Stimulated activated CD4-positive, alpha-beta T cell treated with anti-CD3 and anti-CD28 coated beads, Interleukin-1b, Interleukin-23, amount 100 ng/mL, for 4 hours (primary cell): ENCODE measurements at places on chromosomes 3 and 15.

GRCh38 chr3:108097322-108098002, 6.6 kb upstream of the CD47 start:
- DNase-seq, result no peak

DNA sequence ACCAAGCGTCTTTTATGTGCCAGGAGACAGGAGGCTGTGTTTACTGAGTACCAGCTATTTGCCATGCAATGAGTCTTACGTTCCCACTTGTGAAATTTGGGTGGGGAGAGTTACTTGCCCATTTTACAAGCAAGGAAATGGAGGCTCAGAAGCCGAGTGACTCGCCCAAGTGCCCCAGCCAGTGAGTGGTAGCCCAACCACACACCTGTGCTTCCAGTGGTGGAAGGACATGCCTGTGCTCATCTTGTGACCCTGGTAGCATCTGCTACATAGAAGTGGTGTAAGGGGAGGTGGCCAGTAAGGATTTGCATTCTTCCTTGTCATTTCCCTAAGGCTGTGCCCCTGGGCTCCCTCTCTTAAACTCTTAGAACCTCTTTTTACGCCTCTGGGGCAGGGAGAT, 49.3 kb downstream of the FBLN2 start:
- DNase-seq, result no peak

GRCh38 chr3:182886497-182886896, 93.2 kb downstream of the ATP11B start:
- no peak for DNase-seq

DNA sequence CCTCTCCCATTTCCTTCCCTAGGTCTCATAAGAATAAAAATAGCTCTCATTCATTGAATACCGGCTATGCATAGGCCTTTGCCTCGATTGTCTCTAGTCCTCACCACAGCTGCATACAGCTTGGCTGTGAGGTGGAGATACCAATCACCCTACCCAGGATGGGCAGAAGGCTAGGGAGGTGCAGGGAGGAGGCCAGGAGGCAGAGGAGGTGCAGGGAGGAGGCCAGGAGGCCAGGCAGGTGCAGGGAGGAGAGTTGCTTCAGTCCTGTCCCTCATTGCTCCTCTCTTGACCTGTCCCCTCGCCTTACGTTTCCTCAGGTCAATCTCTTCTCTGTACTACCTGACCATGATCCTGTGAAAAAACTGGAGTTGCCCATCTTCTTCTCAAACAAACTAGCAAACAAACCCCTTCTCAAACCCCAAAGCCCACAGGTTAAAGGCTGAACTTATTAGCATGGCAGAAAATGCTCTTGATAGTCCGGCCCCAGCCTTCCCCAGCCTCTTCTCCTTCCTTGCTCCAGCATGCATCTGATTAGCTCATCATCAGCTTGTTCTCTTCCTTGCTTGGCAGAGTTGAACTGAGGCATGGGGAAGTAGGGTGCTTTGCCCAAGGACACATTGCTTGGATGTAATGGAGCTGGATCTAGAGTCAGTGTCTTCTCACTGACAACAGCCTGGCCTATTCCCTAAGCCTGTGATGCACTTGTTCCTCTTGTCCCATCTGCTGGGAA, 15.8 kb downstream of the PODXL2 start:
- DNase-seq, result no peak

DNA sequence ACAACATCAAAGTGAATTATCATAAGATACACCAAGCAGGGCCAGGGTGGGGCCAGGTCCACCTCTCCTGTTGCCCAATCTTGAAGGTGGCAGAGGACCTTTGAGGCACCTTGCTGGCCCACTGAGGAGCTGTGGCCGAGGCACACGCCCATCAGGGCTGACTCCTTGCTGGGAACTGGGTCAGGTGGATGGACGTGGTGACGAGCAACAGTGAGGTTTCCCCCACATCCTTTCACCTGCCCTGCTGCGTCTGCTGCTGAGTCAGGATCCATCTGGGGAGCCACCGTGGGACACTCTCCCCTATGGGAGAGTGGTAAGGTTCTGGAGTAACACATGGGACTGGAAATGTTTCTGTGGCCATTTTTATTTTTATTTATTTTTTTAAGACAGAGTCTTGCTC, 17.3 kb upstream of the FURIN start:
- no peak for DNase-seq

DNA sequence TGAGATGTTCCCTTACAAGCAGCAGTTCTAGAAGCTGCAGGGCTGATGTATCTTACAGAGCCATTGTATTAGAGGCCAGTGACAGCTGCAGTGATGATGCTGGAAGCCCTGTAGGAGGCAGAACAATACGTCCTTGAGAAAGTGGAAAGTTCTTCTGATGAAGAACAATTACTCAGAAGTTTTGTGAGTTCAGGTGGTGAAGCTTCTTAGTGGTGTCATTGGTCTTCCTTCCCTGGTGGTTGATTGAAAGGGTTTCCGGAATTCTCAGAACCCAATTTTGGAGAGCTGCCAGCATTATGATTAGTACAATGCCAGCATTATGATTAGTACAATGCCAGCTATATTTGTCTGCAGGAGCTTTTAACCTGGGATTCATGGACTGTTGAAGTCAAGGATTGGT, 356.4 kb downstream of the MFSD1 start:
- DNase-seq, result no peak

- no peak for DNase-seq
Observed at GRCh38 chr3:115989684-115990421, 366.5 kb downstream of the GAP43 start.

GRCh38 chr3:184808021-184808420, 3.9 kb upstream of the VPS8 start:
- no peak for DNase-seq

DNA sequence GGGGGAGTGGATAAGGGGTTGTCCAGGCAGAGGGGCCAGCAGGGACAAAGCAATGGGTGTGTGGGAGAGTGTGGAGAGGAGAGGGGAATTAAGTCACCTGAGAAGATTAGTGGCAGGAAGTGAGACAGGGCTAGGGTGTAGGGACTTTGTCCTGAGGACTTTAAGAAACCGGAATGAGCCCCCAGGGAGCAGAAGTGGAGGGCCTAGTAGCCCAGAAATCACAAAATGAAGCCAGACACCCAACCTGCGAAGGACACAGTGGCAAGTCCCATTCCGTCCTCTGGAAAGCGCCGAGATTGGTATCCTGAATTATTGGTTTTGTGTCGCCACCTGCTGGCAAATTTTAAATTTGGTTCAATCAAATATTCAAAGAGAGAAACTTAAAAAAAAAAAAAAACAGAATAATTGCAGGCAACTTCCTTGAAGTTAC, 78.0 kb upstream of the SLC25A36 start:
- DNase-seq, result peak; percentile 21

GRCh38 chr3:138835397-138835757, 649 bp upstream of the PIK3CB start:
- no peak for DNase-seq

DNA sequence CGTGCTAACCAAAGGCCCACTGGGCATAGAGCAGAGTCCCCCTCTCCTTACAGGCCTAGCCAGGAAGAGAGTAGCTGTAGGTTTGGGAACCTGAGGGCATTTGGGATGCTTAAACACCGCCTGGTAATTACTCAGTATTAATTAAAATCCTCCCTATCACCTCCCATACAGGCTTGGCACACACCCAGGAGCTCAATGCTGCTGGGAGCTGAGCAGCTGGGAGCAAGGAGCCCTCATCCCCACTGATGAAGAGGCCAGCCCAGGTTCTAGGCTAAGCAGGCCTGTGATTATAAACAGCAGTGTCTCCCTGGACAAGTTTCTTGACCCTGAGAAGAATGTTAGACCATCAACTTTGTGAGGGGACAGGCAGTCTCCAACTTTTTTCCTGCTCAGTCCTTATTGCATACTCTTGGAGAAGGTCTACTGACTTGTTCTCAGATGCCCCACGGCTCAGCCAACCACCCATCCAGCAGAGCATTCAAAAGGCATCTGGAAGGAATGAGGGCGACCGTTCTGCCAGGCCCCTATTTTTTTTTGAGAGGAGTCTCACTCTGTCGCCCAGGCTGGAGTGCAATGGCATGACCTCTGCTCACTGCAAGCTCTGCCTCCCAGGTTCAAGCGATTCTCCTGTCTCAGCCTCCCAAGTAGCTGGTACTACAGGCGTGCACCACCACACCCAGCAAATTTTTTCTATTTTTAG, 1.3 kb upstream of the PRKAR2A start:
- DNase-seq, result no peak

GRCh38 chr15:90465140-90465929, 64.4 kb upstream of the CRTC3 start:
- DNase-seq, result no peak

DNA sequence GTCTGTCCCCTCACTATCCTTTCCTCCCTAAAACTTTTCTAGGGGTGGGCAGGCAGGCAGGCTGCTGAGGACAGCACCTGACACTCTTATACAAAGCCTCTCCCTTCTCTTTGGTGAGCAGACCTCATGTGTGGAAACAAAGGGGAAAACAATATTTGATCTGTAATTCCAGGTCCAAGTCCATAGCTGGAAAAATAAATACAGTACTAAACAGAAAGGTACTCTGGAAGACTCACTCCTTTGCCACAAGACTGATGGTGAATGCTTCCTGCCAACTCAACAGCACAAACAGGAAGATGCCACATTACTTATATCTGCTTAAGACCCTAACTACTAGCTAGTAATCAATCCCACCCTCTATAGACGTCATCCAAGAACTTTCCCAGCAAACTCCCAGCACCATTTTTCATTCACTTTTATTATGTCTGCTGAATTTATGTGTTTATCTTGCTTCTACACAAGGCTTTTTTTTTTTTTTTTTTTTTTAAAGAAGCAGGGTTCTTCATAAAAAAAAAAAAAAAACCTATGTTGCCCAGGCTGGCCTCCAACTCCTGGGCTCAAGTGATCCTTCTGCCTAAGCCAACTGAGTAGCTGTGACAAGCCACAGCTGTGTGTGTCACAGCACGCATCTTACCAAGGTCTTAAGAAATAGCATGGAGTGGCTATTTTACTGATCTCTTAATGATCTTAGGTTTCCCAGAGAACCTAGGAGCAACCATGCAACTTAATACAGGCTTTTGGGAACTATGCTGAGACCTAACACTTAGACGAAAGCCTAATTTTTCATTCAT, 44.2 kb upstream of the CSPG5 start:
- no peak for DNase-seq
